ENCODE measurements at places on chromosomes 1 and 21.

- no peak for DNase-seq
Measured at GRCh38 chr1:40270152-40270834, 12.3 kb downstream of the ZMPSTE24 start.

DNA sequence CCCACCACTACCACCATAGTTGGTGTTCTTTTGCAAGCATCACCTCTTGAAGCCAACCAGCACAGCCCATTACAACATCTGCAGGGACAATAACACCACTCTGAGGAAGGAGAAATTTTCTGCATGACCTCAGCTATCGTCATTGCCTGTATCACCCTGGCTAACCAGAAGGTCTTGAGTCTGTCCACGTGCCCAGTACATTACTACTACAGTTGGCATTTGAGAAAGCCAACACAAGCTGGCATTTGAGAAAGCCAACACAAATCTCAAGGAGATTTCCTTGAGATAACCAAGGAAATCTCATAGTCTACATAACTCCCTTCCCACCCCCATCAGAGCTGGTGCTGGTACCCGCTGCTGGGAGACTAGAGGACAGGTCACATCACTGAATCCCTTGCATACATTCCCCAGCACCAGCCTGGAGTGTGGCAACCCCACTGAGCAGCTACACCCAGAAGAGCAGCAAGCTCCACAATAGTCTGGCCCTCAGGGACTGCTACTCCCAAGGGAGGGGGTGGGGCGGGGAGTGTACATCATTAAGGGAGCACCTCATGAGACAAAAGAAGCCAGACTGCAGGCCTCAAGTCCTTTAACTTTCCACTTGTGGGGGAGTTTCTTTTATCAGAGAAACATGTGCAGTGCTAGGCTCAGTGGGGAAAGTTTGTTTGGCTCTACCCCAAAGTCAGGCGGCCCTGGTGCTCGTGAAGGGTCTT is 46.0 kb upstream of the GUCA2A start:
- DNase-seq, result no peak

GRCh38 chr1:217620814-217621213 is 10.1 kb downstream of the GPATCH2 start:
- no peak for DNase-seq

- no peak for DNase-seq
Measured at GRCh38 chr1:218217040-218217439, 68.1 kb upstream of the RRP15 start.

DNA sequence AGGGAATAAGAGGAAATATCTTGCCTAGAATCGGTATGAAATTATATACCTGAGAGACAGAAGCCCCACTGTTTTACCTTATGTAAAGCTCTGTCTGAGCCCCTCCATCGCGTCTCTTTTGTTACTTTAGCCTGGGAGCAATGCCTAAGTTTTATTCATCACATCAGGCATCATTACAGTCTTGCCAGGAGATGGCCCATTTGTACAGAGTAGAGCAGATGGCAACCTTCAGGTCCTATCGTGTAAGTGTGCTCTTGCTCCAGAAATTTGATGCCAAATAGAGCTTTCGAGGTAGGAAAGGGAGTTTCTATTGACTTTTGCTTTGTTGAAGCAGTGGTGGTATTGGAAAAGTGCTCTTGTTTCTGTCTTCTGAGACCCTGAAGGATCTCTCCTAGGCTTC is 24.9 kb downstream of the CFAP126 start:
- no peak for DNase-seq

DNA sequence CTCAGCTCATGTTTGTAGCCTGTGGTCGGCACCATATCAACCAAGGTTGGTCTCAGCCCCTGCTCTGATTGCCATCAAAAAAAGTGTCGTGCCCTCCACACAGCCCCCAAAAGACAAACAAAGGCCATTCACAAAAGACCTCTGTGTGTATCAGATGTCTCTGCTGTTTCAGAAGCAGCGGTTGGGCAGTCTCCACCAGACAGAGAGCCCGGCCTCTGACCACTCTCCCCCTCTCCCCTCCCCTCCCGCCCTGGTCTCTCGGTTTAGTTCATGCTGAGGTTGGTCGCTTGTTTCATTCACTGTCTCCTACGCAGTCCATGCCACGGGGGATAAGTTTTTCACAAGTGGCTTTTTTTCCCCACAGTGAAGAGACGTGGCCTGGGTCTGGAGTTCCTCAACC is 27.1 kb downstream of the ACTA1 start:
- no peak for DNase-seq

DNA sequence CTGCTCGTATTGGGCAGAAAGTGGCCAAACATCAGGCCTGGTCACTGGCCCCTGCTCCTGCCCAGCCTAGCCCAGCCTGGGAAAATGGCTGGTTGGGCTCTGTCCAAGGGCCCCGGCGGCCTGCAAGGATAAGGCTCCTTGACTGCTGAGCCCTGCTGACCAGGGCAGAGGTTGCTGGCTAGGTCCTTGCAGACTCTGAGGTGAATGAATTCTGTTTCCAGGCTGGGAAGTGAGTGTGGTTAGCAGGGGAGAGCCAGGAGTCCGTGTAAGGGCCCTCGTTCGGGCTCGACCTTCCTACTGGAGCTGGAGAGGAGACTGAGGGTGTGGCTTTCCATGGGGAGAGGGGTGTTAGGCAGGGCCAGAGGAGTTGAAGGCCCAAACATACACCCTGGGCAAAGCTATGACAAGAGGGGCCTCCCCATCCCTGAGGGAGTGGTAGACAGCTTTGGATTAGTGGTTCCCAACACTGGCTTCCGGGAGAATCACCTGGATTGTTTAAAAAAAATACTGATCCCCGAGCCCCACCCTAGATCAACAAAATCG is 20.6 kb downstream of the CSF1 start:
- no peak for DNase-seq

- DNase-seq, result no peak
Measured at GRCh38 chr1:154326546-154327465, 1.5 kb downstream of the ATP8B2 start.

DNA sequence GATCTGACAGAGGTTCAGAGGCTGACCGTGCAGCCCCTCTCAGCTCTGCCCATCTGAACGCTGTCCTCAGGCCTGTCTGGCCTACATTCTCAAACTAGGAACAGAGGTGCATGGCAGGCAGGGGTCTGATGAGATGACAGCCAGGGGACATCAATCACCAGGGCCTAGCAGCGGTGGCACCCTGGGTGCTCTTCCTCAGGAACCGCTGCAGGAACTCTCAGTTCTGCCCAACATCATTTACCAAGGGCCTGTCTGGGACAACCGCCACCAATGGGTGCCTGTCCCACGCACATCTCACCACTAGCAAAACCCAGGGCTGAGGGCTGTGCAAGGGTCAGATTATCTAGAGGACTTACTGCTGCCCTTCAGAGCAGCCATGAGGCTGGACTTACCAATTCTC is 245.7 kb downstream of the TOMM20 start:
- DNase-seq, result no peak

- no peak for DNase-seq
Measured at GRCh38 chr1:109928591-109929111, 18.0 kb downstream of the CSF1 start.

Data from stimulated activated CD8-positive, alpha-beta memory T cell treated with anti-CD3 and anti-CD28 coated beads, Interleukin-4, amount 100 ng/mL, for 1 hour (primary cell).